ENCODE measurements at places on chromosomes 2 and 18.

- DNase-seq: no peak
Observed at GRCh38 chr2:211903961-211904360, 634.6 kb downstream of the ERBB4 start.

GRCh38 chr2:239039479-239039861 is 191.6 kb downstream of the TWIST2 start:
- no peak for DNase-seq

DNA sequence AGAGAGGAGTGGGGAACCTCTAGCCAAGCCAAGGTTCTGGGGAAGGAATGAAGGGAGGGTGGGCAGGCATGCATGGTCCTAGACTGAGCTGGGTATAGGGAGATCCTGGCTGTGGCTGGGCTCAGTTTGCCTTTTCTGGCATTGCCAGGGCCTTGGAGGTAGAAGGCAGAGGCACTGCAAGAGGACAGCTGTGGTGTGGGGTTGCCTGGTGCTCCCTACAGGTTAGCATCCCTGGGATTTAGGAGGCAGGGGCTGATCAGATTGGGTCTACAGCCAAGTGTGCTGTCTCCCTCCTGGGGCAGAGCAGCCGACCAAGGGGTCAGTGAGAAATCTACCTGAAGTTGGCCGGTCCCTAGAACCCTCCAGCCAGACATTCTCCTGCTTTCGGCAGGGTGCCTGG is 15.9 kb downstream of the ABCG8 start:
- DNase-seq: no peak

- no peak for DNase-seq
Observed at GRCh38 chr2:150462770-150463169, 24.7 kb downstream of the RND3 start.

DNA sequence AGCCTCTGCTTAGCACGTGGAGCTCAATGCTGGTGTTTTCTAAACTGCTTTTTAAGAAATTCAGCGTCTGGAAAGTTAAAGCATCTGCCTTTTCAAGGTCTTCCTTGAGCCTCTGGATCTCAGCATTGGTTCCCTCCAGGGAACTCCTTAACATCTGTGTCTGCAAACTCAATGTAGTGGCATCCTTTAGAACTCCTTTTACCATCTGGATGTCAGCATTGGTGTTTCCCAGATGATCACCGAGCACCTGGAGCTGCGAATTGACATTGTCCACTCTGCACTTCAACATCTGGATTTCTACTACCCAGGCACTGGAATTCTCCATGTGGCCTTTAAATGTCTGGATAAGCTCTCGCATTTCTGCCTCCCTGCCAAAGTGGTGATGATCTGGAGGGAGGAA is 3.7 kb downstream of the CLEC4F start:
- no peak for DNase-seq

DNA sequence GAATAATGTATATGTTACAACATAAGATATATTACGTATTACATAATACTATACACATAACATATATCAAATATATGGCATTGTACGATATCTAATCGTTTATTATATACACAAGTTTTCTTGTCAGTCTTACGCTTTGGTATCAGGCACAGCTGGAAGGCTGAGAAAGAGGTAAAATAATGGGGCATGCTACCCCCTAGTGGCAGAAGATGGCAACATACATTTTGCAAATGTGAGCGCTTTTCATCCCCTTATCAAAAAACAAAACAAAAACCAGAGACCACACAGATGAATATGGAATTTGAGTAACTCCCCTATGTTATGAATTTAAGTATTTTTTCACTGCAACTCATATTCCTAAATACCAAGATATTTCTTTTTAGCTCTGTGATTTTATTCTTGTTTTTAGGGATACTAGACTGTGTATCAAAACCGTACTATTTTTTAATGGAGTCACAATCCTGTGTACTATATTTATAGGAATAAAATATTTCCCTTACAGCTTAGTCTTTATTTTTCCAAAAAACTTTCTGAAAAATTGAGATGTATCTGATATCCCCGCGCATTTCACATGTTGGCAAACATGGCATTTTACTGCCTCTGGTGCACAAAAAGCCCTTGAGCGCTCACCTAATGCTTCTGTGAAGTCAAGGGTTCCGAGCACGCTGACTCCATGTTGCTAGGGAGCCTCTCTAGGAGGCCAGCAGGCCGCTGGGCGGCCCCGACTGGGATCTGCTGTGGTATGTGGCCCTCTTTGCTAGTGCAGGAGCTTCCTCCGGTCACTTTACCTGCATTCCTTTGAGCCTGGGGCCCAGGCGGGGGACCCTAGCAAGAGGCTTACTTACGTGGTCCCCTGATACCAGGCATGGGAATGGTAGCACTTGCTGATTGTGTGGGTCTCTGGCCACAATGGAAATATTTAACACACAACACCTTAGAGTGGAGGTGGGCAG is 62.5 kb downstream of the SLC4A3 start:
- peak; percentile 20 for DNase-seq

- no peak for DNase-seq
Observed at GRCh38 chr2:222319586-222320435, 21.0 kb upstream of the PAX3 start.

- no peak for DNase-seq
Observed at GRCh38 chr2:192473331-192473730, 278.6 kb upstream of the TMEFF2 start.

GRCh38 chr2:19195661-19196060 is 162.8 kb downstream of the OSR1 start:
- DNase-seq: no peak

DNA sequence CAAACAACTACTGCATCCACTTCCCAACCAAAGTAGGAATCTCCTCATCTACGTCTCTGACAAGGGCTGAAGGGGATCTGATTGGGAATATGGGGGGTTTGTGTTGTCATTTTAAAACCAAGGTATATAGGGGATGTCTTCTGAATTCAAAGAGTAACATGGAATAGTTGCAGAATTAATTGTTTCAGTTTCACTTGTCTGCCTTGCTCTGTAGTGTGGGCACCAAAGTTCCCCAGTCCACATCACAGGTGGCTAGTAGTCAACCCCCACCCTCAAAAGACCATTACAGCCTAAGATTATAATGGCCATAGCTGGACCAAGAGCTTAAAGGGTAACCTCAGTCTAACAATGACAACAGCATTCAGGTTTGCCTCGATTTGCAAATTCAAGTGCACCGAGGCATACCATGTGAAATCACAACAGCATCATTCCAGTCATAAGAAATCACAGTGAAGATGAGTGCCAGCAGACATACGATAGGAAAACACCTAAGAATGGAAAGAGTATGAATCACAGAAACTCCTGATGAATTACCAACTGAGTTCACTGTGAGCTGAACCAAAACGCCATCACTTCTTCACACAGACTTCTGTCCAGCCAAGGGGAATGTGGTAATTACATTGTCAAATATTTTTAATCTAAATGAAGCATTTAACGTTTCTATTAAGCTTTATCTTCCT is 52.4 kb downstream of the MYO5B start:
- no peak for DNase-seq

DNA sequence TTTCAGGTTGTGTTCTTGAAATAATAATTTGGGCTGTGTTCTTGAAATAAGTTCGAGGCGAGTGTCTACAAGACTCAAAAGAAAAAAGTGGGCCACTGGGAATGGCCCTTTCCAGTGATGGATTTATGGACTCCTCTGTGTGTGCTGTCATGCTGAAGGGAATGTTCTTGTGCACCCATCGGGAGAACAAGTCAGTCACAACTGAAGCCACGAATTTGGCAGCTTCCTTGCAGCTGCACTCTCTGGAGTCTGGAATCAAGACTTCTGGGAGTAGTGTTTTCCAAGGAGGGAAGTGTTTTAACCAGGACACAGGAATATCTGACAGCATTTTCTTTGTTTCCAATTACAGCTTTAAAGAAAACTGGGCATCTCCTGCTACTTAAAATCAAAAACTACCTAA is 620 bp downstream of the SLC14A1 start:
- no peak for DNase-seq

DNA sequence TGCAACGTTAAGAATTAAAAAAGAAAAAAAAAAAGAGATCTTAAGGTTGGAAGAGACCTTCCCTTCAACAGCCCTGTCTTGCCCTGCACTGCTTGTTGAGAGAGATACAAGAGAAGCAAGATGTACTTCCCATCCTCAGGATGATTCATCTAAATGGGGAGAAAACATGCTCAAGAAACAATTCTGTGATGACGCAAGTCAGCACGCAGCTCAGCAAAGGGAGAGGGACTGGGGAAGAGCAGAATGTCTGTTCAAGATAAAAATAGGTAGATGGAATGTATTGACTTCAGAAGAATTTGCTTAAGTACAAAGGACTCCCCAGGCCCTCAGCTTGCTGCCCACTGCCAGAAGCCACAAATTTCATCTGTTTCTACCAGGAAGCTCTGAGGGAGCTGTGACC is 198.2 kb upstream of the SPRED2 start:
- DNase-seq: no peak

DNA sequence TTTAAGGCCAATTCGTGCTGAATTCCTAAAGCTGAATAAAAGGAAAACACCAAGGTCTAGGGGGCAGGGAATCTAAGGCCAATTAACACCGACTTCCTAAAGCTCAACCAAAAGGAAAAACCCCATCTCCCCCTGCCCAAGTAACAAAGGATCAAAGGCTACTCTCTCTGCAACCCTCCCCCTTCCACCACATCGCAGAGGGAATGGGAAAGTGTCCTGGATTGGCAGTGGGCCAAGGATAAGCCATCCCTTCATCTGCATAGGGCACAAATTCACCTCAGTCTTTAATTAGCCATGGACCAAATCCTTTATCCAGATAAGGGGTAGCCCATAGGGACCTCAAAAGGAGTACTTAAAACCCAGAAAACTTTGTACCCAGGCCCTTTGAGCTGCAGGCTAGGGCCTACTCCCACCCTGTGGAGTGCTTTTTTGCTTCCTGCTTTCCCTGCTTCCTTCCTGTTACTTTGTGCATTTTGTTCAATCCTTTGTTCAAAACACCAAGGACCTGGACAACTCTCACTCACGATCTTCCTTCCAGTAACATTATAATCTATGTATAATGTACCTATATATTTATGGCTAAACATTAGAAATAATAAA is 2119.8 kb upstream of the CELF4 start:
- DNase-seq: no peak

DNA sequence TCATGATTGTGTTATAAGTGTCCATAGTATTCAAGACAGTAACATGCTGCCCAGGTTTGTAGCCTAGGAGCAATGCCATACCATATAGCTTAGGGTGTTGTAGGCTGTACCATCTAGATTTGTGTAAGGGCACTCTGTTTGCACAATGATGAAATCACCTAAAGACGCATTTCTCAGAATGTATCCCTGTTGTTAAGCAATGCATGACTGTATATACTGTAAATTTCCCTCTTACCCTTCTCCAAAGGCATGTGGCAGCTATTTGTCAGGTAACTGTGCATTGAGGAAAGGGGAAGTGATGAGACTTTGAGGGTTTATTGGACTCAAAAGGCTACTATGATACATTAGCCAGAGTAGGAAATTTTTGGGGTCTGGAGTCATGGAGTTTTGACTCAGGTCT is 180.8 kb downstream of the VAPA start:
- DNase-seq: no peak

GRCh38 chr2:127101756-127102477 is 5.0 kb downstream of the BIN1 start:
- no peak for DNase-seq

DNA sequence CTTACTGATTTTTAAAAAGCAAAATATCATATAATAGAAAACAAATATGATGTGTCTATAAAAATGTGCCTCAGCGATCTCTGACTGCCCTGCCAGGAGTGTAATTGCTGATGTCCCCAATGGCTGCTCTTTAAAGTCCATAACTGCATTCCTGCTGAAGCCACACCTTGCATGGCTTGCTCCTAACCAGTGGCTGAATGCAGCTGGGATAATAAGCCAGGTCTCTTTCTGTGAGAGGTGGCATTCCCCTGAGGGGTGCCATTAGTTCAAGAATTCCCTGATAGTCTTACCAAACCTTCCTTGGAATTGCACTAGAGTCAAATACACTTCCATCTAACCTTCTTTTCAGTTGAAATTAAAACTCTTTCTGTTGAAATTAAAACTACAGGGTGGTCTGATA is 125.8 kb upstream of the ZNF804A start:
- no peak for DNase-seq

GRCh38 chr18:63850020-63850419 is 37.5 kb upstream of the SERPINB2 start:
- no peak for DNase-seq

DNA sequence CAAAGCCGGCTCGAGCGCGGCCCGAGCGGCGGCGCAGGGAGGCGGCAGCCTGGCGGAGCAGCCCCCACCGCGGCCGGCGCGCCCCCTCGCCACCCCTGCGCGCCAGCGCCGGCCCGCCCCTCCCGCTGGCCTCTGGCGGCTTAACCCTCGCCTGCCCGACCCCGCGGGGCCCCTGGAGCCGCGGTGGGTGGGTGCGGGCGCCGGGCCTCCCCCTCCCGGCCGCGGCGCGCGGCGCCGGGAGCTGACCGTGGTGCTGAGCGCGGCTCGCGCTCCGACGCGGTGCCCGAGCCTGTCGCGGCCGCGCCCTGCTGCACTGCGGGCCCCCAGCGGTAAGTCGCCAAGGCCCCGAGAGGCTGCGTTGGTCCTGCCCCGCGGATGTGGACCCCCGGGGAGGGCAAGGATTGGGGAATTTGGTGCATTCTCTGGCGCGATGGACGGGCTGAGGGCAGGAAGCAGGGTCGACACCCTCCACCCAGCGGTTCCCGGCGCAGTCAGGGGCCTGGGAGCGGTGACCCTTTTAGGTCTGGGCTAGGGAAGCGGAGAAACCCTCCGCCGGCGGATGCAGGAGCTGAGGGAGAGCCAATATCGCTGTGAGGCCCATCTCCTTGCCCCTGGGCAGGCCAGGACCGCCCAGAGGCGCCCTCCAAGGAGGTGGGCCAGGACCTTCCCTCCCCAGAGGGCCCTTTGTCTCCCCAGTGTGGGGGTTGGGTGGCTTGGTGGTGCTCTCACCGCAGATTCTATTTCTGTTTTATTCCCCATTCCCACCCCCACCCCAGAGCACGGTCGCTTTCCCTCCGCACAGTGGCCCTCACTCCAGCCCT is 923 bp downstream of the AMER3 start:
- DNase-seq: no peak

DNA sequence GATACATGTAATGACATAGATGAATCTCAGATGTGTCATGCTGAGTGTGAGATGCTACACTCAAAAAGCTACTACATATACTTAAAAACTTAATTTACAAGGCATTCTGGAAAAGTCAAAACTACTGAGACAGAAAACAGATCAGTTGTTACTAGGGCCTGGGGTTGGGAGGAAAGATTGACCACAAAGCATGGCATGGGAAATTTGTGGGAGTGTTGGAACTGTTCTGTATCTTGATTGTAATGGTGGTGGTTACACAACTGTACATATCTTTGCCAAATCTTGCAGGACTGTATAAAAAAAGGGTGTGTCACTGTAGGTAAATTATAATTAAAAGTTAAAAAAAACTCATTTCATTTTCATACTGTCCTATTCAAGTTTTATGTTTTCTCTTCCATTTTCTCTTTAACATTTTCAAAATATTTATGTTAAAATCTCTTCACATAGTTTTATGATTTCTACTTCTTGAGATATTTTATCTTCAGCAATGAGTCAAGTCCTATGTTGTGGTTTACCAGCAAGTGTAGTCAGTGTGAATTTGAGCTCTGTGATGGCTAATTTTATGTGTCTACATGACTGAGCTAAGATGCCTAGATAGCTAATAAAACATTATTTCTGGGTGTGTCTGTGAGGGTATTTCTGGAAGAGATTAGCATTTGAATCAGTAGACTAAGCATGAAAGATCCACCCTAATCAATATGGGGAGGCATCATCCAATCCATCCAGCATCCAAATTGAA is 58.6 kb upstream of the VRK2 start:
- DNase-seq: no peak

GRCh38 chr2:167925758-167926157 is 321.6 kb downstream of the STK39 start:
- no peak for DNase-seq

All from stimulated activated naive B cell treated with anti-CD40 and anti-IgM and Interleukin-4, amounts not matched to agents 10 μg/mL and 1 μg/mL and 100 μg/mL, for 72 hours (primary cell).